ENCODE measurements at places on chromosomes 7 and 10.

GRCh38 chr7:45682836-45683555, 108.8 kb downstream of the ADCY1 start:
- DNase-seq: no peak

GRCh38 chr7:47297120-47297519, 284.8 kb downstream of the TNS3 start:
- DNase-seq: no peak

- DNase-seq: no peak
Measured at GRCh38 chr10:24456322-24456721, 247.4 kb downstream of the KIAA1217 start.

DNA sequence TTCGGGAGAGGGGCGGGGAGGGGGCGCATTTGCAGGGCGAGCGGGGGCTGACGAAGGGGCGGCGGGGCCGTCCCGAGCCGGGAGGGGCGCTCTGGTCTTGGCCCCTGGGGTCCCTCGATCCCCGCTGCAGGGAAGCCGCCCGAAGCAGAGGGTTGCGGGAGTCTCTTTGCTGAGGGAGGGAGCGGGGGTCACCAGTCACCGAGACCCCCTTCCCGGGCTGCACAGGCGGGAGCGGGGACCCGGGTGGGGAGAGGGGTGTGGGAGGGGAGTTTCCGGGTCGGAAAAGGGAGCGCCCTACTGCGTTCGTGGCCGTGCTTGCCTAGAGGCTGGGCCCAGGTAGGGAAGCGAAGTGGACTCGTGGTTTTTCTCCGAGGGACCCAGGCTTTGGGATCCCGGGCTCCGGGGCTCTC, 422 bp downstream of the AP1S1 start:
- DNase-seq: no peak

GRCh38 chr10:23723796-23724195, 284.9 kb downstream of the OTUD1 start:
- no peak for DNase-seq

- DNase-seq: no peak
Measured at GRCh38 chr10:71774916-71775702, 1.8 kb upstream of the VSIR start.

- no peak for DNase-seq
Measured at GRCh38 chr10:132096223-132096622, 30.5 kb downstream of the JAKMIP3 start.

DNA sequence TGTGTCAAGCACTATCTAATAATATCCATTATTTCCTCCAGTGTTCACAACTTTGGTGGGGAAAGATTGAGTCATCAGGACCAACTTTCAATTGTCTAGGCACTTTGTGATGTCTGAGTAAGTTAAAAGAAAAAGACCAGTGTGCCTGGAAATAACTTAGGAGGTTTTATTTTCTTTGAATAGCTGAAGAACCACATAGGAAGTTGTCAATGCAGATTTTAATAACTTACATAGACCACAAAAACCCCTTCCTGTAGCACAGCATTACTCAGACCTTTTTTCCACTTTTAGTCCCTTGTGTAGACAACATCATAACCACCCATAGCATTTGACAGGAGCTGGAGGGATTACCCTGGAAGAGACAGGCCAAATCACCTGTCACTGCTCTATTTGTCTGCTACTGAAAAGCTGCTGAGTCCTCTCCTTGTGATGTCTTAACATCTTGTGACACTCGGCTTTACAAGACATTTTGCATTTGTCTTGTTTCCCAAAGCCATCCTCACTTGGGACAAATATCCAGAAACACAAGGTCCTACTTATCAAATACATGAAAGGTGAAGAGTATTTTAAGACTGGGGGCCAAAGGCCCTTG, 241.5 kb upstream of the PTER start:
- DNase-seq: no peak

DNA sequence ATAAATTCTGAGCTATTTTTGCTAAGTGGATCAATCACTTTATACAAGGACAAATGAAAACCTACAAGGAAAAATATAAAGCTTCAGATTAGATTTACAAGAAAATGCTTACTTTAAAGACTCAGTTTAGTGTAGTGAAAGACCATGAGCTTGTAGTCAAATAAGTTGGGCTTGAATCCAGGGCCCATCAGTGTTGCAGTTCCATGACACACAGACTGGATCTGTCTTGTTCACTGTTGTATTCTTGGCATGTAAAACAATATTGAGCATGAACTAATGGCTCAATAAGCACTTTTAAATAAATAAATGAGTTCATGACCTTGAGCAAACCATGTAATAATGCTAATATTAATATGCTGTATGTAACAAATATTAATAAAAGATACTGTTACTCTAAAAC, 164.6 kb upstream of the KCND2 start:
- no peak for DNase-seq

GRCh38 chr10:98320486-98321185, 52.6 kb upstream of the LOXL4 start:
- no peak for DNase-seq

GRCh38 chr7:78153285-78153684, 354.7 kb downstream of the PHTF2 start:
- no peak for DNase-seq

DNA sequence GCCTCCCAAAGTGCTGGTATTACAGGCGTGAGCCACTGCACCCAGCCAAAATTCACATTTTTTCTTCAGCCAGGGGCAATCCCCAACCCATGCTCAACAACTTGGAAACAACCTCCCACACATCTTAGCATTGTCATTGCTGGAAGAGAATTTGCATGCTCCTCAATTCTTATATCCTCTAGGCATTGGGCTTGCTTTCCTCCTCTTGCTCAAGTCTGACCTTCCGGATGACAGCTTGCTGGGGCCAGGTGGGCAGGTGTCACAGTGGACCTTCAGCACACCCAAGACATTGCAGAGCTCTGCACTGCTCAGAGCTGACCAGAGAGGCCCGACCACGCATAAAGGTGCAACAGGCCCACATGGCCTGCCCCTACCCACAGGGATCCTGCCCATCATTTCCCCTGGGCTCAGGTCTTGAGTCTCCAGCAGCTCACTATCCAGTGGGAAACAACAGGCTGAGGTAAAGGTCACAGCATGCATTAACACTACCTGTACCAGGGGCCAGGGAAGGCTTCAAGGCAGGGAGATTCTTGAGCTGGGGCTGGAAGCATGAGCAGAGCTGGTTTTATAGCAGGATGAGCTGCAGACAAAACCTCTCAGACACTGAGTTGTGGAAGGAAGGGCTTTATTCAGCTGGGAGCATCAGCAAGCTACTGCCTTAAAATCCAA, 6.8 kb upstream of the GPR15LG start:
- DNase-seq: no peak

GRCh38 chr10:1187151-1187854, 131.1 kb downstream of the WDR37 start:
- no peak for DNase-seq

DNA sequence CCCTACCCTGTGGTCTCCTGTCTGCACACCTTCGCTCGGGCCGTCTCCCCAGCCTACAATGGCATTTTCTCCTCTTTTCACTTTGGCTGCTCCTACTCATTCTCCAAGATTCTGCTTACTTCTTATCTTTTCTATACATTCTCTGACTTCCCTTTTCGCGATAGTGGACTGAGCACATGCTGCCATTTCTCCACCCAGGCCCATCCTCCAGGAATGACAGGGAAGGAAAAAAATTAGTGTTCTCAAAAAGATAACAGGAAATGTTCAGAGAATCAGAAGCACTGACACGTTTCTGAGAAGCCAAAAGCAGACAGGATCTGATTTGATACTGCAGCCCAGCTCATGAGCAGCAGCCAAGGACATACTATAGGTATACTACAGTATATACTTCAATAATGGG, 6.4 kb upstream of the ANXA11 start:
- no peak for DNase-seq

GRCh38 chr7:42315103-42315502, 78.1 kb upstream of the GLI3 start:
- no peak for DNase-seq

DNA sequence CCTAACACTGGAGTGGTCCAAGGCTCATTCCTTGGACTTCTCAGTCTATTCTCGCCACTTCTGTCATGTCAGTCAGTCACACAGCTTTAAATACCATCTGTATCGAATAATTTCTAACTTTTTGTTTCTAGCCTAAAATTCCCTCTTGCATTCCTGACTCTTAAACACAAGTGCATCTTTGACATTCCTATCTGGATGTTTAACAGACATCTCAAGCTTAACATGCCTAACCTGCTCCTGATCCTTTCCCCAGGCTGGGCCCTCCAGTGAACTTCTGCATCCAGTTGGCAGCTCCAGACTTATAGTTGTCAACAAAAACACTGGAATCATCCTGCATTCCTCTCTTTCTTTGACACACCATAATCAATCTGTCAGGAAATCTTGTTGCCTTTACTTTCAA, 4.5 kb upstream of the ABCB4 start:
- DNase-seq: no peak

- DNase-seq: no peak
Measured at GRCh38 chr10:43226441-43226840, 40.4 kb downstream of the RASGEF1A start.

DNA sequence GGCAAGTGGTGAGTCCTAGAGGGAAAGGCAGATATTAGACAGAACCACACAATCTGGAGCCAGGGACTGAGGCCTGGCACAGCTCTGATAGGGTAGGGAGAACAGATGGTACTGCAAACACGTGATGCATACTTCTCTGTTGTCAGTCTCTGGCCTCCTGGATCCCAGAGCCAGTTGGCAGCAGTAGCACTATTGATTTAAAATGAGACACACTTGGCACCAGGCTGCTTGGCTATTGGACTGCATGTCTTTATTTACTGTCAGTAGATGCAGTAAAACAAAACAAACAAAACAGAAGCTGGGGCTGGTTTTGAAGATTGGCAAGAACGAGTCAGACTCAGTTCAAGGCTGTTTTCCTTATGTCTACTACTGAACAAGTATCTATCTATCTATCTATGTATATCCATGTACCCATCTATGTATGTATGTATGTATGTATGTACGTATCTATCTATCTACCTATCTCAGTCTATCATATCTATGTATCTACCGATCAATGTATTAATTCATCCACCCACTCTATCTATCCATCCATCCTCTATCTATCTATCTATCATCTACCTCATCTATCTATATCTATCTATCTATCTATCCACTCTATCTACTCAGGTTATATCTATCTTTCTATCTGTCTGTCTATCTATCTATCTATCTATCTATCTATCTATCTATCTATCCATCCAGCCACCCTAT, 23.4 kb upstream of the MGAM2 start:
- DNase-seq: no peak

- DNase-seq: no peak
Measured at GRCh38 chr7:155882596-155882995, 70.3 kb upstream of the SHH start.

GRCh38 chr7:56287429-56288138, 171.4 kb upstream of the NUPR2 start:
- no peak for DNase-seq

GRCh38 chr7:7454000-7454399, 81.7 kb downstream of the COL28A1 start:
- no peak for DNase-seq

DNA sequence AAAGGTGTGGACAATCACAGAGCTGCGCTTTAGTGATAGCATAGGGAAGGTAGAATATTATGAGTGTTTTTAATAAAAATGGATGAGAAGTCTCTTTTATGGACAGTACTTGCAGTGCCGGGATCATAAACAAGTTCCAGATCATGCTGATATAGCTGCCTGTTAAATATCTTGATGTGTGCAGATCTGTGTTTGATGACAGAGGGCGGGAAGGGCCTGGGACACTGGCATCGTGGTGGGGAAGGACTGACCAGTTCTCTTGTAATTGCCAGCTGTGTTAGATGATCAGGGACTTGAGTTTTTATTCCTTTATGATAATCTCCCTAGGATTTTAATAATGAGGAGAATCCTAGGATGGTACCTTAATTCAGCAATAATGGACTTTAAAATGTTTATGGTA, 14.6 kb downstream of the SND1 start:
- DNase-seq: no peak

DNA sequence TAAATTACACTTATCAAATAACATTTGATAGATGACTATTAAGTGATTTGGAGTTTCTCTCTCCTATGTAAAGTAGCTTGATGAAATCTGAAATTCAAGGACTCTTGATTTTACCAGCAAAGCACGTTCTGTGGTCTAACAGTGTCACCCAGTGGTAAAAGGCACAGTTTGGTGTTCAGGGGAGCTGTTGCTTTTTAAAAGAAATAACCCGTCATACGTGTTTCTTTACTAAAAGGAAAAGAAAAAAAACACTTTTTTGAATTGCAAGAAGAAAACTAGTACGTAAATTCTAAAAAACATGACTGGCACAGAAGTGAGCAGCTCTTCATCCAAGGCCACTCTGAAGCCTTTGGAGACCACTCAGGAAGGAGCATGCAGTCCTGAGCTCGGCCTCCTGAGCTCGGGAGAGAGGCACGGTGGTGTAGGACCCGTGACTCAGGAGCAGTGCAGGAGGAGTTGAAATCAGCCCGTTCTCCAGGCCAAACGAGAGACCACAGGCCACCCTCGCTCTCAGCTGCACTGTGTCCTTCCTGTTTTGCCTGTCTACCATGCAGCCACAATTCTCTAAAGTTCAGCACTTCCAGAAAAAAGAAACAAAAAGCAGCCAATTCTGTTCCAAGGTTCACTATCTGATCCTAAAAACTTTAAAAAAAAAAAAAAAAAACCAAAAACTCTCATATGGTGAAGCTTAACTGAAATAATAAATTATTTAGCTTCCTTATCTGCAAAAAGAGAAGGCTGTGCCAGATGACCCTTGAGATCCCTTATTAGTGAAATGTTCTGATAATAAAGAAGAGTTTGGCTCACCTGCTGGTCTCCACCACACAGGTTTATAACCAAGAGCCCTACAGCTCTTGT, 212.6 kb upstream of the FRMD4A start:
- DNase-seq: no peak

DNA sequence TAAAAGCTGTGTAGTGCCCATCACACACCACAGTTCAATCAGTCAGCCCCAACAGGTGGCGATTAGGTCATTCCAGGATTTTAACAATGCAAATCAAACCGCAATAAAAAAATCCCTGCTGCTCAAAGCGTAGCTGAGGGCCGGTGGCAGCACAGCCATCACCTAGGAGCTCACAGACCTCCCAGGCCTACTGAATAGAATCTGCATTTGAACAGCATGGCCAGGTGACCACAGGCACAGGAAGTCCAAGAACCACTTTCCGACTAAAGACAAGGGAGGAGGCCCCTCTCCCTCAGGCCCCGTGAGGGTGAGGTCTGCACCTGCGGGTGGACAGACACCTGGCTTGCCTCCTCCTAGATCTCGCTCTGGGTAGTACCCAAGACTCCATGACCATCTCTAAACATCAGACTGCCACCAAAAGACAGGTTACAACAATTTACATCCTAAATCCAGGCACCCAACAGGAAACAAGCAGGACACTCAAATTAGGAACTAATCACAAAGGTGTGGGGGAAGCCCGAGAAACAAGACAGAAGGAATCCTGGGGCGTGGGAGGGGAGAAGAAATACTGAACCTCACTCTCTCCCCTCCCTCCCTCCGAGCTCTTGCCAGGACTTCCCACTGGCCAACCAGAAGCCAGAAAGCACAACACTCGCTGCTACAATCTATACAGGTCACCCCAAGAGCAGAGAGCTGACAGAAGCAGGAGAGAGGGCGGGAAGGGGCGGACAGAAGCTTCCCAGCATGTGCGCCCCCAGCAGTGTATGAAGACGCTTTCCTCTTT, 19.2 kb downstream of the GNA12 start:
- no peak for DNase-seq
